ENCODE measurements at places on chromosomes 1 and 21. TPM values are rescaled to one million over a fixed set of nuclear protein-coding genes. Genes with fewer than 3 reads are reported as not detected.
A peak's percentile ranks its signal among the peaks of the same experiment; 100 is the strongest.

- no peak for DNase-seq
These were observed 52.8 kb downstream of the DYRK1A start for GRCh38 chr21:37419228-37419906.

DNA sequence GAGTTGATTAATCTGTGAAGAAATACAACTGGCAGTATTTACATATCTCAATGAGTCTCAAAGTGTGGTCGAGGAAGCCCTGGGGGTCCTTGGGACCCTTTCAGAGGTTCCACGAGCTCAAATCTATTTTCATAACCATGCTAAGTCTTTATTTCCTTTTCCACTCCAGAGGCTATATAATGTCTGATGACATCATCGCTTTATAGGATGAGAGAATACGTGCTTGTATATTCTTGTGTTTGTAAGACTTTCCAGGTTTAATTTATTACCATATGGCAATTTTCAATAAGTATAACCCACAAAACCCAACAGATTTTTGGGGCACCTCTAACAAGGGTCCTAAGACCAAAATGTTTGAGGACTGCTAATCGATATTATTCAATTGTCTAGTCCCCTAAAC is 1.4 kb upstream of the SLC19A2 start:
- no peak for DNase-seq

GRCh38 chr1:62993844-62994243 is 209.9 kb downstream of the ATG4C start:
- DNase-seq = no peak

Gene LAMC2
- 8.5 TPM for polyA plus RNA-seq

DNA sequence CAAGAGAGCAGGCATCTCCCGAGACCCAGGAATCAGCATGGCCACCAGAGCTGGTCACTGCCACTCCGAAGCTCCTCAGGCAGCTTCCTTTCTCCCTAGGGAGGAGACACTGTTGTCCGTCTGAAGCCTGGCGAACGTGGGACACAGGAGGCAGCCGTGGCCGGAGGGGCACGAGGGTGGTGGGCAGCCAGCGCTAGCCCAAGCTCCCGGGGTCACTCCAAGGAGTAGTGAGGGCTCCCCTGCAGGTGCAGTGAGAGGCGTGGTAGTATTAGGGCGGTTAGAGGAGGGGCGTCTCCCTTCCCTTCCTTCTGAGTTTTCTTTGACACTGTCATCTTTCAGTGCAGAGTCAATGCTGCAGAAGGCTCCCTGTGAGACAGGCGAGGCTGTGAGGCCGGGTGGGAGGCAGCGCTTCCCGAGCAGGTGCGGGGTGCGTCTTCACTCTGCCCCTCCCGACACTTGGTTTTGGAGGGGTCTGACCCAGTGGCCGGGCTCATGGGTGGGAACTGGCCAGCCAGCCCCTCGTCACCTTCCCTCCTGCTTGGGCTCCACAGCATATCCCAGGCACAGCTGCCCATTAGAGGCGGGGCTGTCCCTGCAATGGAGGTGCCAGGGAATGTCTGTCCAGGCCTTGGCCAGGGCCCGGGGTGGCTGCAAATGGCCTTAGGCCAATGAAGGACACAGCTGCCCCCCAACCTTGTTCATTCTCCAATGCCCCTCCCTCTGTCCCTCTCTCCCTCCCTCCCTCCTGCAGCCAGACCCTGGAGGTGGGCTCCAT is 171.6 kb upstream of the ARHGEF16 start:
- DNase-seq = no peak

GRCh38 chr1:220879076-220879508 is at the start of gene HLX:
TSS of gene HLX (plus strand) at chr1:220879443. CDS start at chr1:220879858, 415 bp downstream.
- peak; percentile 80 for DNase-seq

DNA sequence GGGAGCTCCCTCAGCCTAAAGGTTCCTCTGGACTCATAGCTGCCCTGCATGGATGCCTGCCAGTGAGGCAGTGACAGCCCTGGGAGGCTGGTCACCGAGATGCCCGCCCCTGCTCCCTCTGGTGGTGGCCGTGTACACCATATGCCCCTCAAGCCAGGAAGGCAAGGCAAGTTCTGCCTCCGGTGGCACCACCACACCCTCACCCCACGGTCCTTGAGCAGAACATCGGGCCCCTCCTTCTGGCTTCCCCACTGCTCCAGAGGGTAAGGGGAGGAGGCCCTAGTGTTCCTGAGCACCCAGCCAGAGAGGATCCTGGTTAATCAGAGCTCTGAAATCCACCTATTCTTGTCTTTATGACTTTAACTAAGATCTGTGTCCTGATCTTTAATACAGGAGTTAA is 1.5 kb upstream of the S100A14 start:
- no peak for DNase-seq

DNA sequence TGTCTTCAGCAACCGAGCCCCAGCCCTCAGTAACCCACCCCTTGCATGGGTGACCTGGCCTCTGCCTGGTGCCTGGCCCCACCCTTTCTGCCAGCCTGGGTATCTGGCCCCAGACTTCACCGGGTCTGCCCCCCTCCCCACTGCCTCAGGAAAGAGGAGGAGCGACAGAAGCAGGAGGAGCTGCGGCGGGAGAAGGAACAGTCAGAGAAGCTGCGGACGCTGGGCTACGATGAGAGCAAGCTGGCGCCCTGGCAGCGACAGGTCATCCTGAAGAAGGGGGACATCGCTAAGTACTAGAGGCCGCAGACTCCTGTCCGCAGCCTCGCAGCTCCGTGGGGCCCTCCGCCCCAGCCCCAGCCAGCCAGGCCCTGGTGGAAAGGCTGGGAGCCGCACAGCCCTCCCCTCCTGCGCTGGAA is 6.1 kb downstream of the TNFRSF25 start:
- no peak for DNase-seq

Gene LCE1E
- not detected for polyA plus RNA-seq

- peak; percentile 33 for DNase-seq
These were observed 114.7 kb downstream of the PBX1 start for GRCh38 chr1:164673584-164674214.

Gene SYT14
- 0.05 TPM for polyA plus RNA-seq

Gene SPRR2A
- polyA plus RNA-seq = not detected

DNA sequence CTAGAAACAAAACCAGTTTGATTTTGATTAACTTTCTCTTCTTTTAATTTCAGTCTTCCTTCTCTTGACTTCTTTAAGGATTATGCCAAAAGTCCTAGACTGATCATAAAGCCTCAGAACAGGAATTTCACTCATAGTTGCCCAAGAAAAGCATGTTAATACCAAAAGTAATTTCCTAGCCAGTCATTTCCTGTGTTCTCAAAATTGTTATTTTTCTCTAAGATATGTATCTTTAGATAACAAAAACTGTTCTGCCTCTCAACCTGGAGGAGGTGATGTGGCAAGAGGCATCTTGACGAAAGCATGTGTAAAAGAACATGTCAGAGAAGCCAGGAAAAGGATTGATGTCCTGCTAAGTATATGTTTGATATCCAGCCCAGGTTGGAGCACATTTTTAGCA is 78.0 kb upstream of the IPO9 start:
- no peak for DNase-seq

Measured in A549 (cell line).